Activated naive CD4-positive, alpha-beta T cell treated with anti-CD3 and anti-CD28 coated beads, Interleukin-2, amount 50 U/mL, for 16 hours (primary cell): ENCODE measurements at places on chromosomes 5 and 9.

- DNase-seq, result no peak
Measured at GRCh38 chr9:114486205-114486963, 18.9 kb downstream of the WHRN start.

DNA sequence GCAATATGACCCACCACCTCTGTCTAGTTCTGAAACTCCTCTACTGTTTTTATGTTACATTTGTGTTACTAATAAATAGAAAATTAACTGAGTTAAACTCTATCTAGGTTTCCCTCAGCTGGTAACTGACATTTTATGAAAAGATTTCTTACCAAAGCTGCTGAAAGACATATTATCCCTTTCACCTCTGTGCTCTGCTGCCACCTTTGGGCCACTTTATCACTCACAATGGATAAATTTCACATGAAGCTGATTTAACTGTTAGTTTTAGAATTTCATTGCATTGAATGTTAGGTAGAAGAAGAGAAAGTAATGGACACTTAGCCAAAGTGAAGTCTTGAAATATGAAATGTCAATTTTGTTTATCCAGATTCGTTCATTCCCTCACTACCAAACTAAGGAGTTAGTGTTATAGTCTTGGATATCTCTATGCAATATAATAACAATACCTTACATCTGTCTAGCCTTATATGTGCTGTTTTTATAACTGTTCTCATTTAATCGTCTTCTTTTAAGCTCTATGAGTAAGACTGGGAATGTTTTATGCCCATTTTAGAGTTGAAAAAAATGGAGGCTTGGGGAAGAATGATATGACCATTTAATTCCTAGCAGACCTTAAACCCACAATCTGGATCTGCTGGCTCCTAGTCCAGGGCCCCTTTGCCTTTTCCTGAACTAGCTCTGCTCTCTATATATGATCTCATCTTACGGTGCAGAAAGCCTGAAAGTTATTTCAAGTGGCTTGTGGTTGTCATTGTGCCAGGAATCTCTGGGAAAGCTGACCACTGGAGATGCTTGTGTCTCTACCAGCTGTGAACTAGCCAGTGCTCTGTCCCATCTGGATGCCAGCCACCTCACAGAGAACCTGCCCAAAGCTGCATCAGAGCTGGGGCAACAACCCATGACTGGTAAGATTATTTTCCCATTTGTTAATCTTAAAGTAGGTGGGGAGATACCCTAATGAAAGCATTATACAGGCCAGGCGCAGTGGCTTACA is 97.1 kb downstream of the GOLPH3 start:
- peak; percentile 43 for DNase-seq

DNA sequence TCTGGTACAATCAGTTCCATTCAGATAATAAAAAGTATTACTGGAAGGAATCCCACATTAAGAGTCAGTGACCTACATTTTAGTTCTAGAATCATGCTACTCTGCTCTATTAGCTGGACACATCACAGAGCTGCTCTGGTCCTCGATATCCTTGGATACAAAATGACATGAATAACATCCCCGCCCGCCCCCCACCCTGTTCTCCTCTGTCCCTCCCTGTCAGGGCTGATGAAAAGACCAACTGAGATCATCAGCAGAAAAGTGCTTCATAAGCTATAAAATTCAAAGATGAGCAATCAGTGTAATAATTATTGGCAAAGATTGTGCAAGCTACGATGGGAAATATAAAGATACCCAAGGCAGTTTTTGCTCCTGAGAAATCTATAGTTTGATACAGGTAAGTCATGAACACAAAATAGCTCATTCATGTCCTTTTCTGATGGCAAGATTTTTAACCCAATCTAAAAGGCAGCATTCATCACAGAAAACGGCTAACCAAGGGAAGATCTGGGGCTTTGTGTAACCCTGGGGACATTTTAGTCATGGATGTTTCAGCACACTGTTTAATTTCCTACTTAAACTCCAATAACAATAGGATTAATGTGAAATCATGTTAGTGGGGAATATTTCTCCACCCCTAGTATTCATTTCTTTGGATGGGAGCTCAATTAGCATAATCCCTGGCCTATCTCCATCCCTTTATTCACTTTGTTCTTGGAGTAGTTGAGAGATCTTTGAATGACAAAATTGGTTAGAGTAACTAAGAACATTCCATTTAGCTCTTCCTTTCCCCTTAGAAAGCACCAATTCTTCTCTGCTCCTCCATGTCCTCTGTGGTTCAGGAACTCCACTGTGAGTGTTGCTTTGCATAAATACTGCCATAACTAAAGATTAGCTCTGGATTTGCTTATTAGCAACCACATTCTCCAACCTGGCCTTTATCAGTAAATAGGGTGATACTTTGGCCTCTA is 459.4 kb upstream of the GRIA1 start:
- no peak for DNase-seq

GRCh38 chr5:17951392-17952169 is 317.3 kb downstream of the TAF11L14 start:
- no peak for DNase-seq

DNA sequence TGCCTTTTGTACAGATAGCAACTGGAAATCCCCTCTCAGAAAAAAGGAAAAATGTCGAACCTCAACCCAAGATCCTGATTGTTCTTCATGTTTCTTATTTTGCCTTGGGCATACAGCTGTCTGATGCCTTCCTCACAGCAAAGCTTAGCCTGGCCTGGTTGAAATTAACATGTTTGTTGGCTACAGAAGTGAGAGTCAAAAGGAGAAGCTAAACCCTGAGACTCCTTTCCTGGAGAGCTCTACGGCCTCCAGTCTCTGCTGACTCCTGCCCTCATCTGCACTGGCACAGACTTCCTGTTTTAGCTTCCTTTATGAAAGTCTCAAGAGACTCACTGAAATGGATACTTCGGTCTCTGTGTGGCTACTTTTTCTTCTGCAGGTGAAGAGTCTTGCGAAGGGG is 186.7 kb downstream of the PARP8 start:
- DNase-seq, result no peak

GRCh38 chr9:98457726-98458370 is 202.4 kb upstream of the TBC1D2 start:
- no peak for DNase-seq

DNA sequence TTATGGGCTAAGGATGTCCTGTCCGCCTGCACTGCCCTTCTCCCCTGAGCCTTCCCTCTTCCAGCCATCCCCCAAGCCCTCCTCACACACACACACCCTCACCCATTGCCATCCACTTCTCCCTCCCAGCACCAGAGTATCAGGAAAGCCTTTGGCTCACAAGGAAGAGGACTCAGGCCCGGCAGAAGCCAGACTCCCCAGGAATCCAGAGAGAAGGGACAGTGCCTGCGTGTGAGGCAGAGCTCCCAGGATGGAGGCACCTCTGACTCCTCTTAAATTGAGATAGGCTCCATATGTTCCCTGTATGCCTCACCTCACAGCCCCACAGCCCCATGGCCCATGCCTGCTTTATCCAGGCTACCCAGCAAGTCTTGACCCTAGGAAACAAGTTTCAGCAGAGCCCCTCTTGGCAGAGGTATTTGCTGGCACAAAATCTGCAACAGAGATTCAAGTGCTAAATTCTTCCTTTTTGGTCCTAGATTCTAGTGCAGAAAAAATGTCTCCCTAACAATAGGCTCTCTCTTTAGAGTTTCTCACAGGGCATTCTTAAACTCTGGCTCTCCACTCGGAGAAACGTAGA is 761 bp downstream of the IL17B start:
- DNase-seq, result no peak

DNA sequence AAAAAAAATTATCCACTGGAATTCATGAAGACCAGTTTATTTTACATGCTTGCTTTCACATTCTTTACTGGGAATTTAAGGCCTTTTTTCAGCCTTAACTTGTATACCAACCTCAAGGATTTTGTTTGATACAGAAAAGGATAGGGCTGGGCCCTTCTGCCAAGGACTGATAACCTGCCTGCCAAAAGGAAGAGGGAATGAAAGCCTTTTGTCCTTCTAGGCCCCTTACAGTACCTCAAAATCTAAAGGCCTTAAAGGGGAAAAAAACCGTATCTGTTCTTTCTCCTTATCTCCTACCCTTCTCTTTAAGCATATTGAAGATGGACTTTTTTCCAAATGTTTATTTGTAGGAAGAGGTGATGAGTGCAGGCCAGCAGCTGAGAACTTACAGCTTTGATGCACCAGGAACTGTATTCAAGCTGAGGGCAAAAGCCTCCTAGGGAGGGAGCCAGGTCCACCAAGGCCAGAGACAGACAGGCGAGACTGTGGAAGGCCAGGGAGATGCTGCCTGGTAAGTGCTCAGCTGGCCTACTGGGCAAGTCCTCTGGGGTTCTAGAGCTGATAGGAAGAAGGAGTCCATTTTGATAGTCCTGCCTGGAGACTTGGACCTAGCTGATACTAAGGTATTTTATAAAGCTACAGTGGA is 31.8 kb downstream of the FAXDC2 start:
- no peak for DNase-seq

GRCh38 chr9:37965116-37965515 is 61.2 kb upstream of the SLC25A51 start:
- no peak for DNase-seq

GRCh38 chr5:93048858-93049257 is 532.2 kb downstream of the NR2F1-AS1 start:
- DNase-seq, result no peak

DNA sequence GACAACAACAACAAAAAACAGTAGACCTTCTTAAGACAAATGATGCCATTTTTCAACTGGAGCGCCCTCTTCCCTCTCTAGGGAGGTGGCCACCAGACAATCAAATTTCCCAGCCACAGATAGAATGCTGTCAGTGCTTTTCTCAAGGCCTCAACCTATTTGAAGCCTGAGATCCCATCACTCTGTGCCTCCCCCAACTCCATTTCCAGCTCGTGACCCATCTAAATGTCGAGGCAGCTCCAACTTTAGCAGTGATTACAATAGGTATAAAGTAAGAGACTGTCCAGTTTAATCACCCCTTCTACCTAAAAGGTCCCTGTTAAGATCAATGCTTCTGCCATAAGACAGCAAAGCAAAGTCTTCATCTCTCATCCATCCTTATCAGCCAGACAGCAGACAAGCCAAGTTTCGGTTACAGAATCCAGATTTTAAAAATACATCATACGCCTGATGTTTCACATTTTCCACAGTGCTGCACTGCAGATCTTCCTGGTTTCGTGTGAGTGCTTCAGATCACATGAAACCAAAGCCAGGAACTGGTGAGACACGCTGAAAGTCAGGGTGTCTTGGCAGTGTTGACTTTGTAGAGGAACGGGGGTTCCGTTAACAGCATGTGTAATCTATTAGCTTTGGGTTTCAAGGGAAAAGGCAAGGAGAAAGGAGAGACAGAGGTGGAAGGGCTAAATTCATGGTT is 447.8 kb downstream of the ENC1 start:
- no peak for DNase-seq

- no peak for DNase-seq
Measured at GRCh38 chr9:137198051-137198901, 2.3 kb downstream of the TPRN start.

- DNase-seq, result no peak
Measured at GRCh38 chr5:32089146-32090000, 84.7 kb downstream of the GOLPH3 start.

DNA sequence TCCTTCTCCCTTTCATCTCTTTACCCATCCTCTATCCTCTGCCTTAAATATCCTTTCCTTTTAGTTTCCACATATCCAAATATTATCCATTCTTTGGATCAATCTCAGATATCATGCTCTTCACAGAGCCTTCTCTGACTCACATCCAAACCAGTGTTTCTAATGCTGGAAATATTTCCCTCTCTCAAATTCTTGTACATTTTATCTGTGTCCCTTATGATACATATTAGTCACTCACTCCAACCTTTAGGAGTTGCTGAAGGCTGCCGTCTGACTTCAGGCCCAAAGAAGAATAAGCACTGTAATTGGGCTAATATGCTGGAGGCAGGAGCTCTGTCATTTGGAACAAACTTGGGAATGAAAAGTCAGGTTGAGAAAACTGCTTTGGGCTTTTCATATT is 156.4 kb upstream of the RUSC2 start:
- no peak for DNase-seq

DNA sequence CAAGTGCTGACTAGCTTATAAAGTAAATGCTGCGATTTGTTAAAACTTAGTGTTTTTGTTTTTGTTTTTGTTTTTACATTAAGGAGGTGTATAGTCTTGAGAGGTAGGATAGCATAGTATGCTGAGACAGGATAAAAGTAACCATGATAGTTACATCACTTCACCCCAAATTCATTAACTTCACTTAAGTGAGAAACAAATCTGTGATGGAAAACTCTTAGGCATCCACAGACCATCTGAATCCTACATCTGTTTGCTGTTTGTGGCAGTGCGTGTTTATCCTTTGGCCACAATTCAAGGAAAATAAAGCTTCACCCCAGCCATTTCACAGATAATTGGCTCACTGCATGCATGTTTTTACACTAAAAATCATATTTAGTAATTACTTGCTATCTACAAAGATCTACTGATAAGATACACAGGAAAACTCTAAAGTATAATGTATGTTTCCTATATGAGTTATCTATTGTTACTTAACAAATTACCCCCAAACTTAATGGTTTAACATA is 82.0 kb downstream of the ZNF622 start:
- no peak for DNase-seq

DNA sequence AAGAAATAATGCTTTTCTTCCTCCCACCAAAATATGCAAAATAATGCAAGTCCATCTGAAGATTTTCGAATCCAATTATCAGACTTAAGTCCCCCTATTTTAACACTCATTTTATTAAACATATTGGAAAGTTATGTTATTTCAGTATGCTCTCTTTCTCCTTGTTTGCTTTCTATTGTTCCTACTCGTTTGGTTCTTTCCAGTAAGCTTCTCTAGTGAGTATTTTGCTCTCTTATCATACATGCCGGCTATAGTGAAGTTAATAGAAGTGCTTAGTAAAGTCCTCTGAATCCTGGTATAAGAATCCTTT is 517 bp downstream of the ALDH1A1 start:
- no peak for DNase-seq

DNA sequence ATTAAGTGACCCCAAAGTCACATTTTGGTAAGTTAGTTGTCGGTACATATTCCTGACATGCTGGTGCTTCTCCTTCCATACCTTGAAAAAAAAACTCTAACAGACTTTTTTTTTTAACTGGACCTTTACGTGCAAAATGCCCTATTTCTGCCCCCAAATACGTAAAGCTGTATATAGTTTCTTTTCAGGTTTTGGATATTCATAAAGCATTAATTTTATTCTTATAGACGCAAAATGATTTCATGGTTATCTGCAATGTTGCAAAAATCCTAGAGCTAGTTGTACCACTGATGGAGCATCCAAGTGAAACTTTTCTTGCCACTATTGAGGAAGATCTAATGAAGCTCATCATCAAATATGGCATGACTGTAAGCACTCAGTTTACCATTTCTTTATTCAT is 167.6 kb downstream of the NIPBL start:
- DNase-seq, result no peak

DNA sequence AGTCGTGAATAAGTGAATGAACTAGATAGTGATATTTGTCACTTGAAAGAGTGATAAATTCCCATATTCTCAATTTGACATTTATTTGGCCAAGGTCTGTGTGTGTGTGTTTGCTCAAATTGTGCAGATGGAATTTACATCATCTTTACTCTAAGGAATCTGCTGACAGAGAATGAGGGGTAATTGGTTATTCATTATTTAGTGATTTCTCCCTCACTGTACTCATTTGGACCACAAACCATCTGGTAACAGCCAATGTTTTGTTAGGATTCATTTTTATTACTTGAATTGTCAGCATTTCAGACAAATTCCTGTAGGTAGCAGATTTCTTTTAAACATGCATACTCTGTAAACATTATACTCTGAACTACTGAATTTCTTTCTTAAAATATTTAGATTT is 15.6 kb downstream of the VCAN start:
- no peak for DNase-seq

- DNase-seq, result peak; percentile 26
Measured at GRCh38 chr5:149317281-149318048, 27.8 kb upstream of the GRPEL2 start.

- no peak for DNase-seq
Measured at GRCh38 chr5:318341-318897, 3.1 kb upstream of the AHRR start.
